ENCODE measurements at places on chromosomes 2 and 18.

DNA sequence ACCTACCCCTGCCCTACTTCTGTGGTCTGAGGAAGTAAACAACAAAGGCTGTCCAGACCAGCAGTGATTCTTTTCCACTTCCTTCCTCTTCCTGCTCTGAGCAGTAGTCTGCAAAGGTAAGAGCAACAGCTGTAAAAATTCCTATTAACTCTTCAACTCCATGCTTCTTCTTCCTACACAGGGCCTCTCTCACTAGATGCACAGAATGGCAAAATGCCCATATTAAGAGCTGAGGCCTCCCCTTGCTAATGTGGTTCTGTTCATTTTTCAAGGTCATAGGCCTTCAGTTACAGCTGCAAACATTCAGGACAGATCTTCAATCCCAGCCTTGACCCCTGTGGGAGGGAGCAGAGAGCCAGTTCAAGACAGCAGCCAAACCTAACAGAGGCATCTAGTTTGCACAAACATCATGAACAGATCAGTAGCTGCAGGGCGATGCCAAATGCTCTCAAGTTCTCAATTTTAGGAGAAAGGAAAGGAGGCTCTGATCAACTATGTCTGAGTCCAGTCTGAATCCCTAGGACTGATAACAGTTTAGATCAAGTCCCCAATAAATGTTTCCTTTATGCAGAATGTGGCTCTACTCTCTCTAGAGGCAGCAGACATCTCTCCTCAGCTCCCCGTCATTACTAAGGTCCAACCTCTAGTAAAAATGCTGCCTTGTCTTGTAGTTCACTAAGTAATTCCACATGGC, 20.9 kb downstream of the SLC40A1 start:
- peak; percentile 64 for DNase-seq

DNA sequence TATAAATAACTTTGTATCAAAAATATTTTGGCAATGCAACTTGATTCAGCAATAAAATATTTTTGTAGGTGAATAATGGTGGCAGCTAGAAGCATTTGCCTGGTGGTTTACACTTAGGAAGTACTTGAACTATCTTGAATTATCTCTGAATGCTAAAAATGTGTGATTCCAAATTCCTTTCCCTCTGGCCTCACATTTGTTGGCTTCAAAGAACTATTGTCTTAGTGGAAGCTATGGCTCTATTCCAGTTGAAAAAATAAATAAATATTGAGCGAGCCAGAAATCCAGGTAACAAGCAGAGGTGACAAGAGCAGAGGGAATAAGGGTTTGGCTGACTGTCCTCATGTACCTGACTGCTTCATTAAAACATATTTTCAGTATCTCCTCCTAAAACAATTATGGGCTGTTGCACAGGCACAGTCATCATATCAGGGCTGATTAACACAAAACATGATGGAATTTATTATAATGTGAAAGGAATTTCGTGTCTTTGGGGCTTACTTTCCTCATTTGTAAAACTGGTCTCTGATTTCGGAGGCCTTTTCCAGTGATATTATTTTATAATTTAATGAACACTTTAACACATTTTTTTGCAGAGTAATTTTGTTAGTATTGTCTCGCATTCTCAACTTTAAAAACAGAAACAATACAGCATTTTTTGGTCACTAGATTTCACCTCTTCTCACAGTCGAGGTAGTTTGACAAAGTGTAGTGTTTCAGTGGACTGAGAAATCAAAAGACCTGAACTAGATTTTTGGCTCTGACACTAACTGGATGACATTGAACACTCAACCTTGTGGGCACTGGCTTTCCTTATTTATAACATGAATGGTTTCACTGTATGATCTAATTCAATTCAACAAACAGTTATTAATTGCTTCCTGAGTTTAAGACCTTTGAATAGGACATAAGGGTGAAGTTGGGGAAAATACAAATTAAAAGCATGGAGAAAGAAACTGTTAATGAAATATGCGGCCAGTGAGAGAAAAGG, 7.8 kb upstream of the CAVIN2 start:
- DNase-seq: peak; percentile 79

DNA sequence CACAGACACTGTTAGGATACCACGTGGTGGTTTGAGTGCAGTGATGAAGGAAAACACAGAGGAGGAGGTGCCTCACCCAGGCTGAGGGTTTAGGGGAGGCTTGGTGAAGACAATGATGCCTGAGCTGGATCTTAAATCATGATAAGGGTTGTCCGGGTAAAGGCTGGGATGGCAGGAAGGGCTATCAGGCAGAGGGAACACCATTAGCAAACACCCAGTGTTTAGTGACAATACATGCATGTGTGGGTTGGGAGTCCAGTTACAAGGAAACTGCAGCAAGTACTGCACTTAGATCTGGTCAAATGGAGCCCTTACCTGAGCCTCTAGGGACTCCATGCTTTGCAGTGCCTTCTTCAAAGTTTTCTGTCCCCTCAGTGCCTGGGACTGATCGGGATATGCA, 79.8 kb upstream of the MBOAT2 start:
- no peak for DNase-seq

DNA sequence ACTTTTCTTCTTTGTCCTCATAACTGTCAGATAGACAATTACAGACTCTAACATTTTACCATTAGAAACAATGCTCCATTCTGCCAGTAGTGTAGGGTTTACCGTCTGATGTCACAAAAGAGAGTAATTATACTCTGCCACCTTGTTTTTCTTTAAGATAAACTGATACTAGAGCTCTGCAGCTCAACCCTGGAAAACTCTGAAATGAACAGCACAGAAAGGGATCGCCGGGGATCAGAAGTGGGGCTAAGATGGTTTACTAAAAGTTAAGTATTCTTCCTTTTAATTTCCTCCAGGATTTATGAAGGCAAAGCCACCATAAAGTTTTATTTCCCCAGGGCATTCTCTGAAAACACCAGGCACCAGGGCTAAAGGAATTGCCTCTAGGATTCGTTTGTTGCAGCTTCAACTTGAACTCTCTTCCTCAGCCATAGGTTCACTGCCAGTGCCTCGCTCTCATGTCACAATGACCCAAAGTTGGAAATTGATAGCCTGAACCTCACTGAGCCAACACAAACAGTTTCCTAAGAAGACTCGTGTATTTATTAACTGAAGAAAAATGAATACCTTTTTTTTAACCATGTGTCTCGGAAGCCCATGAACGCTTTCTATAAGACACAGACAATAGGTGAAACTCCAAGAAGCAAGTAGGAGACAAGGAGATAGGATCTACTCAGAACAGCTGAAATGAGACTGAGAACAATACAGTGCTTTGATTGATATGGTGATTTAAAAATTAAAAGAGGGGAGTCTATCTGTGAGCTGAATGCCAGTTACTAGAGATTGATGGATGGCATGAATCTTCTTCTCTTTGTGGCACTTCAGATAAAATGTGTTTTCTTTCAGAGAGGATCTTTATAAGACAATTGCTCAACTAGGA, 121.5 kb upstream of the SPATS2L start:
- no peak for DNase-seq

DNA sequence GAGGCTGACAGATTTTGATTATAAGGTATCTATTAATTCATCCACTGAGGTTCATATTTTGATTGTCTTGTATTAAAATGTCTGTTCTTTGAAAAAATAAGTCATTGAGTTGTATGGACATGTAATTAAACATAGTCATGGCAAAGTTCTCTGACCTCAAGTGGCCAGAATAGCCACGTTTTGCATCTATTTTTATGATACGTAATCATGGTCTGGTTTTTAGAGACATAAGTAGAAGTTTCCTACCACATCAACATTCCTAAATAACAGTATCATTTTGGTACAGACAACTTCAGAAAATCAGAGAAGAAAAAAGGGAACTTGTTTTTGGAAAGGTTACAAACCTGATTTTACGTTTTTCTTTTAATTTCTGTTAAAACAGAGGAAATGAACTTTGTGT, 47.6 kb downstream of the COL5A2 start:
- peak; percentile 55 for DNase-seq

GRCh38 chr2:196427986-196428634, 211.4 kb upstream of the CCDC150 start:
- DNase-seq: peak; percentile 55

GRCh38 chr2:145985517-145985916, 1465.6 kb upstream of the ZEB2 start:
- peak; percentile 40 for DNase-seq

DNA sequence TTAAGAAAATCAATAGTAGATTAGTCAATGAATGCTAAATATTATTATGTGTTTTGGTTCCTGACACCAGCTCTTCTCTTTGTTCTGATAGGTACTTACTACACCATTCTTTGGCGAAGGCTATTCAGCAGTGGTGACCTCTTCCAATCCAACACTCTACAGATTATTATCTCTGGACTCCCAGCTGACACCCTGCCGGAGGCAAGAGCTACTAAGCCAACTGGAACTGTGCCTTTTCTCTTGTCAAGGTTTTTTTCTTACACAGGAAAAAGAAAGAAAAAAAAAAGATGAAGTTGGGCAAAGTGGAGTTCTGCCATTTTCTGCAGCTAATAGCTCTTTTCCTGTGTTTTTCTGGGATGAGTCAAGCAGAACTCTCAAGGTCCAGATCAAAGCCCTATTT, 11.7 kb downstream of the CDH7 start:
- DNase-seq: no peak

- DNase-seq: no peak
These were observed 257.9 kb downstream of the SUCLG1 start for GRCh38 chr2:84201158-84201557.

GRCh38 chr18:75497576-75498235, 70.2 kb upstream of the SMIM21 start:
- DNase-seq: no peak

- no peak for DNase-seq
These were observed 453 bp downstream of the KCNJ3 start for GRCh38 chr2:154698721-154699574.

DNA sequence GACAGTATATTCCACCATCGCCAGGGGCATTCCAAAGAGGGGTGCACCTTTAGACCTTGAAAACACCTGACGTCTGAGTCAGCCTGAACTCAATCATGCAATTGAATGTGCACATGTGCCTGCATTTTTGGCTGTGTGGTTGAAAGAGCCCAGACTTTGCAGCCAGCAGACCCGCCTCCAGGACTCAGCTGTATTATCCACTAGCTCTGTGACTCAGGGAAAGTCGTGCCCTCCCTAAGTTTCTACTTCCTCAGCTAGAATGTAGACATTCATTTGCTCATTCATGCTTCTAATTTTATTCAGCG, 94.2 kb downstream of the LRRC30 start:
- DNase-seq: peak; percentile 18

- DNase-seq: no peak
These were observed 172.8 kb upstream of the HAAO start for GRCh38 chr2:42965196-42965595.

DNA sequence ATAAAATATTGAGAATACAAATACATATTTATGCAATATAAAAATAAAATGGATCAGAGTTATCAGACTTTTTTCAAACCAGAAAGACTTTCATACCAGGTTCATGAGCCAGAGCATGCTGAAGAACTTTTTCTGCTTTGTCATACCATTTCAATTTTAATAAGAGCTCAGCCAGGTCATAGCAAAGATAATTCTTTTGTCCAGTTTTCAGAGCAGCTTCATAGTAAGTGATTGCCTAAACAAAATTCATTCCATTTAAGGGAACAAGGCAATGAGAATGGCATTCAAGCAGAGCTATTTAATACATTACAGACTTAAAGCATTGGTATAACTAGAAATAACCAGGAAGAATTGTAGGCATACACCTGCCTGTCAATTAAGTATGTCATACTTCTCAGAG, 42.3 kb downstream of the TTC21B start:
- peak; percentile 76 for DNase-seq
